ENCODE measurements at places on chromosomes 13 and 19.
A peak's percentile ranks its signal among the peaks of the same experiment; 100 is the strongest.

- no peak for DNase-seq
These were observed 72.9 kb upstream of the TEX29 start for GRCh38 chr13:111247552-111247951.

DNA sequence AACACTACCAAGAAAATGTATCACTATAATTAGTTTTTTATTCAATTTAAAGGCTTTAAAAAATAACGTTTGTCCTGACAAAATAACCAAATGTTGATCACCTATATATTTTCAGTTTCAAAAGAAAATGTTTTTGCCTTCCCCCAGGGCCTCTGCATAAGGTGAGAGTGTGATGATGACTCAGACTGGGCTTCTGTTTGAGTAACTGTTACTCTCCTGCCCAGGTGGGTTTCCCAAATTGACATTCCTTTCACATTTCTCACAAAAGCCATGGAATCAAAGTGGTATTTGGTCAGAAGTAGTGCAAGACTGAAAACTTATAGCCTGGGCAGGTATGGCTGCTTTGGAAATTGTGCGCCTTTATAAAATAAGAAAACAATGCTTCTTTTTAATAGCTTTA is 180.6 kb downstream of the COG6 start:
- no peak for DNase-seq

GRCh38 chr19:38719761-38720558 is 24.3 kb downstream of the CAPN12 start:
- DNase-seq = no peak

DNA sequence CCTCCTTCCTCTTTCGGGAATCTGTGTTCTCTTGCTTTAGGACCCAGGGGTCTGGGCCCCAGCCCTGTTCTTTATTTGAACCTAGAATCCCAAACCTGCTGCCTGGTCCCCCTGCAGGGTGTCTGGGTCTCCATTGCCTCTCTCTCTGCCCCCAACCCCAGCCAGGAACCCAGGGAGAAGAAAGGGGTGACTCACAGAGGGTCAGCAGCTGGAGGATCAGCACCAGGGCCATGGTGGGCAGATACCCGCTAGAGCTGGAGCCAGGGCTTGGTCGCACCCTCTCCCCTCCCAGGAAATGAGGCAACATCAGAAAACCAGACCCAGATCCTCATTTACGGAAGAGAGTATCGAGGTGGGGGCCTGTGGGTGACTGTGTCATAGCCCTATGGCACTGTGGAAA is at the start of gene OSCAR:
OSCAR (minus strand) TSS at position 243 of the 400 bp plus-strand sequence; CDS start at position 232, 11 bp downstream.
- no peak for DNase-seq

- no peak for DNase-seq
These were observed 28.6 kb upstream of the PNMA8B start for GRCh38 chr19:46524308-46524707.

- DNase-seq = no peak
These were observed 19.3 kb downstream of the PALM start for GRCh38 chr19:728011-728410.

DNA sequence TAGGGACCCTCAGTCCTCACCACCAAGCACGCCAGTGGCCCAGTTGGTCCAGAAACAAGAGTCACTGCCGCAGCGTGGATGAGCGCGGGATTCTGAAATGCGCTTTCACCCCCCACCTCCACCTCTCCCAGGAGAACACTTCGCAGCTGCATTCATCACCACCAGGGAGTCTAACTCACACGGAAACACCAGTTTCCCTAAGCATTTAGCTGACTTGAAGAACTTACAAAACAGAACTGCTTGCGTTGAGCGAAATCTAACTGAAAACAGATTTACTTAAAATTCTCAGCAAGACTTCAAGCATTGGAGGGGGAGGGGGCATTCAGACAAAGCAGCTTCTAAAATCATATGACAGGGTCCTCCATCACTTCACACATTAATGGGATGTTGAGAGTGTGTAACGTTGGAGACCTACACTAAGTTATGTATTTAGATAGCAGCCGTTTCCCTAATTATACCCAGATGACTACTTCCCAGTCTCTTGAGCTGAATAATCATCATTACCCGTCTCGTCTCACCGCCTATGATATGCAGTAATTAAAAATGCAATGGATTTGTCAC is 258.2 kb upstream of the IRS2 start:
- DNase-seq = no peak

DNA sequence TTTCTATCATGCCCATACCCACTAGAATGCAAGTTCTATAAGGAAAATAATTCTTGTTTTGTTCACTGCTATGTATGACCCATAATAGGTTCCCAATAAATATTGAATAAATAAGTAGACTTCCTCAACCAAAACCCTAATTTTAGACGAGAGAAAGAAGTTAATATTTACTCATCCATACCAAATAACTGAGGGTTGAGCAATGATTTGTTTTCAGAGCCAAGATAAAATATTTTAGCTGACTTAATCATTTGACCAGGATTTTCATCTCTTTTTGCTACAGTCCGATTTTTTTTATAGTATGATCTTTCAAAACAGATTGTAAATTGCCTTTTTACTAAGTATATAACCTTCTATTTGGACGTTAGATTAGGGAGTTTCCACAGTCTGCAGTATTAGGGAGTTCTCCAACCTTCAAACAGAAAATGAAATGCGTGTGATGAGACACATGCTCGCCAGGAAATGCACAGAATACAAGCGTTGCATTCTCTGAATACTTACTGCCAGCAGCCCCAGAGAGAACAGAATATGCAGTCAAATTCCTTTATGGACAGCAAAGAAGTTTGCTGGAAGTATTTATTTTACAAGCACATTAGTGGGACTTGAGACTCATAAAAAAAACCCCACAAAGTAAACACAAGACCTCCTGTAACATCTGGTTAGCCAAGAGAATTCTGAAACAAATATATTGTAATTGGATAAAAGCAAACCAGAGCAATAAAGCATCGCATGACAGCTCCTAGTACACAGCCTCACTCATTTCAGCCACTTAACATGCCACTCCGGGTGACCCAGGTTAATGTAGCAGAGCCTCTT is 230.0 kb downstream of the MYO16 start:
- peak; percentile 63 for DNase-seq

DNA sequence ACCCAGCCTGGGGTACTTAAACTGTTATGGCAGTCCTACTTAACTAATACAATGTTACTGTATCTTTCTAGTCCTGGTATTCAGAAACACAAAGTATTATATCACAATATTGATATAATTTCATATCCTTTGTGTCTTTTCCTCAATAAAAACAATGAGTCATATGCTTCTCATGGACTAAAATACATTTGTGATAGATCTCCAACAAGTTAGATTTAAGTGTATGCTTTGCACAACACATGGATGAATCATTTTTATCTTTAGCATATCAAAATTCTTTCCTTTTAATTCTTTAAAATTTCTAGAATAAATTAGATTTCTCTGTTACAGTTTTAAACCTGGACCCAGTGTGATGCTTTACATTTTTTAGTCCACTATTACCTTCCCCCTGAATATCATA is 1357.8 kb upstream of the ATXN8OS start:
- DNase-seq = no peak

- no peak for DNase-seq
These were observed 14.5 kb upstream of the CERS4 start for GRCh38 chr19:8194528-8195267.

DNA sequence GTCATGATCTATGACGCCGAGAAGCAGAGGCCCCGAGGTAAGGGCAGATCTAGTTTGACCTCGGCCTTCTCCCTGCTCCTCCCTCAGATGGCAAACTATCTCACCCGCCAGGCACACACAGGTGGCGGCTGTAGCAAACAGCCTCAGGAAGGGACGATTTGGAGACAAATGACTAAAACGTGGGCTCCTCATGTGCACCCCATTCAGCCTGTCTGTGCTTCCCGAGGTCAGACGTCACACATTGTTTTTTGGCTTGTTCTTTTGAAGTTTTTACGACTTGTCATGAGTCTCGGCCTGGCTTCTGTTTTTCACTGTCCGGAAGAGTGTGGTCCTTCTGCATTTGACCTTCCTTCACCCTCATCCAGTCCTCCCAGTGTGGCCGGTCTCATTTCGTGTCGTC is 15.0 kb downstream of the DAZAP1 start:
- DNase-seq = no peak

DNA sequence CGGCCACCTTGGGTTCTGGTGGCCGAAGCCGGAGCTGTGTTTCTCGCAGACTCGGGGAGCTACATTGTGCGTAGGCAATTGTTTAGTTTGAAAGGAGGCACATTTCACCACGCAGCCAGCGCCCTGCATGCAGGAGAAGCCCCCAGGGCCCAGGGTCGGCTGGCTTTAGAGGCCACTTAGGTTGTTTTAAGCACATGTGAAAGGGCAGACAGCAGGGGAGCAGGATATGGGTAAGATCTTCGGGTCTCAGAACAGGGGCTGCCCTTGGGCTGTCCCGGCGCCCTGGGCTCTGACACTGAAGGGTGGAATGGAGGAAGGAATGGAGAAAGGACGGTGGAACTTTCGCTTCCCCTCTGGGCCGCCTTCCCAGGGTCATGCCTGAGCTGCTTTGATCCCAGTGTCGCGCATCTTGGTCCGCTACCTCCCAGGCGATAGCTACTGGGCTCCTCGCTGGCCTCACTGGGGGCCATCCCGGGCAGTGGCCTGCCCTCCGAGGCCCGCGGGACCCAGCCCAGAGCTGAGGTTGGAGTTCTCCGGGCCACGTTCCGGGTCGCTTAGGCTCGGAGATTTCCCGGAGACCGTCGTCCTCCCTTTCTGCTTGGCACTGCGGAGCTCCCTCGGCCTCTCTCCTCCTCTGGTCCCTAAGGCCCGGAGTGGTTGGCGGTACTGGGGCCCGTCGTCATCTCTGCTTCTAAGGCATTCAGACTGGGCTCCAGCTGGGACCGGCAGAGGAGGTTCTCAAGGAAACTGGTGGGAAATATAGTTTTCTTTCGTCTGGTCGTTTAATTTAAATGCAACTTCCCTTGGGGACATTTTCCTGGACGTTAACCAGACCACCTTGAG is 4.3 kb upstream of the POU4F1 start:
- no peak for DNase-seq

- no peak for DNase-seq
These were observed 74.9 kb downstream of the WTIP start for GRCh38 chr19:34556488-34556887.

GRCh38 chr13:95559100-95559499 is 6.6 kb downstream of the CLDN10 start:
- no peak for DNase-seq

DNA sequence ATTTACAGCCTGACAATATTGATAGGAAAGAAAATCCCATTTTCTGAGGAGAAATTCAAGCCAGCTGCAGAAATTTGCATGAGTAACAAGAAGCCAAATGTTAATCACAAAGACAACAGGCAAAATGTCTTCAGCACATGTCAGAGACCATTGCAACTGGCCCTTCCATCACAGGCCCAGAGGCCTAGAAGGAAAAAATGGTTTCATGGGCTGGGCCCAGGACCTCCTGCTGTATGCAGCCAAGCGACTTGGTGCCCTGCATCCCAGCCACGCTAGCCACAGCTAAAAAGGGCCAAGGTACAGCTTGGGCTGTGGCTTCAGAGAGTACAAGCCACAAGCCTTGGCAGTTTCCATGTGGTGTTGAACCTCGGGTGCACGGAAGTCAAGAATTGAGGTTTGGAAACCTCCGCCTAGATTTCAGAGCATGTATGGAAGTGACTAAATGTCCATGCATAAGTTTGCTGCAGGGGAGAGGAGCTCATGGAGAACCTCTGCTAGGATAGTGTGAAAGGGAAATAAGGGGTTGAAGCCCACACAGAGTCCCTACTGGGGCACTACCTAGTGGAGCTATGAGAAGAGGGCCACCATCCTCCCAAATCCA is 1474.0 kb downstream of the PCDH9 start:
- no peak for DNase-seq

GRCh38 chr13:91400671-91401070 is 2.2 kb downstream of the GPC5 start:
- DNase-seq = no peak

DNA sequence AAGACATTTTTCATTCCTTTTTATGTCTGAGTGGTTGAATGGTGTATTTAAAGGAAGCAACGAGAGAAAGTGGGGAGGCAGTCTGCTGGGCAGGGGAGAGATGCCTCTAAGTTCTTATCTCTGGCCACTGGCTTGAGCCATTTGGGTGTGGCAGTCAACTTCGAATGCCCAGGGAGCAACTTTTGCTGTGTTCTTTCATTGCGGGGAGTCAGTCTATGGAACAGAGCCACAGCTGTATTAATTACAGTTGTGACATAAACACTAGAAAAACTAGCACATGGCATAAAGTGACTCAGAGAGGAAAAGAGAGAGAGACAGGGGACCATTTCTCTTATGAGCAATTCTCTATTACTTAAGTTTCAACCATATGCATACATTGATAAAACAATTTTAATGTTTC is 40.4 kb upstream of the PDCD5 start:
- DNase-seq = no peak

DNA sequence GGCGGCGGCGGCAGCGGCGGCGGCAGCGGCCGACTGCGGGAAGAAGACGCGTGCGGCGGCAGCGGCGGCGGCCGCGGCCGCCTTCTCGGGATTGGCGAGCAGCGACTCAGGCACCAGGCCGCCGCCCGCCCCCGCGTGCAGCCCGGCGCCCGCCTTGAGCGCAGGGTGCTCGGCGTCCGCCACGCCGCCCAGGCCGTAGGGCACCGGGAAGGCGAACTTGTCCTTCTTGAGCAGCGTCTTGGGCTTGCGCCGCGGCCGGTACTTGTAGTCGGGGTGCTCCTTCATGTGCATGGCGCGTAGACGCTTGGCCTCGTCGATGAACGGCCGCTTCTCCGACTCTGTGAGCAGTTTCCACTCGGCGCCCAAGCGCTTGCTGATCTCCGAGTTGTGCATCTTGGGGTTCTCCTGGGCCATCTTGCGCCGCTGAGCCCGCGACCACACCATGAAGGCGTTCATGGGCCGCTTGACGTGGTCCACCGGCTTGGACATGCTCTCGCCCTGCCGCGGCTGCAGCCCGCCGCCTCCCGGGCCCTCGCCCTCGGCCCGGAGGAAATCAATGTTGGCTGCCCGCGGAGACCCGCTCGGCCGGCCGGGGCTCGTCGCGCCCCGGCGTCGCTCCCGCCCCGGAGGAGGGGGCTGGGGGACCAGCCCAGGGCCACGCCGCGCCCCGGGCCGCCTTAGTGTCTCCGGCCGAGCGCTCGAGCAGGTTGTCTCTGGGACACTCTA is 621 bp downstream of the SOX21 start:
- no peak for DNase-seq

GRCh38 chr19:4802711-4803110 is 11.2 kb downstream of the FEM1A start:
- no peak for DNase-seq

DNA sequence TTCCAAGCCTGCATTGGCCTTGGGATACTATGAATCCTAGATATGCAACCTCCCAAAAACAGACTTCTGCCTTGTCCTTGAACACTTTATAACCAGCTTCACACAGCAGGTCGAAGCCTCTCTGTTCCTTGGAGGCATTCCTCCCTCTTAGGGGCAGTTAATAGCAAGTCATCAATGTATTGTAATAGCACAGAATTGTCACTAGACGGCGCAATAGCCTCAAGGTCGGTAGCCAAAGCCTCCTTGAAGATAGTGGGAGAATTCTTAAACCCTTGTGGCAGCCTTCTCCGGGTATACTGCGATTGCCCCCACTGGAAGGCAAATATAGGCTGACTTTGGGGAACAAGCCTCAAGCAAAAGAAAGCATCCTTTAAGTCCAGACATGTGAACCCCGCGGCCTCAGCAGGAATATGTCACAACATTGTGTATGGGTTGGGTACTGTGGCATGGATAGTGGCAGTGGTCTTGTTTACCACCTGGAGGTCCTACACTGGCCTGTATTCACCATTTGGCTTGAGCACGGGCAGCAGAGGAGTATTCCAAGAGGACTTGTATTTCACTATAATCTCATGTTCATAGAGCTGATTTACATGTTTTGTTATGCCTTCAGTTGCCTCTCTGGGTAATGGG is 61.1 kb downstream of the ZNF431 start:
- DNase-seq = peak; percentile 17

GRCh38 chr19:32475141-32476031 is 69.8 kb downstream of the DPY19L3 start:
- DNase-seq = no peak

GRCh38 chr13:109951491-109951890 is 165.1 kb upstream of the IRS2 start:
- DNase-seq = no peak

Data from right renal cortex interstitium (tissue), 3 donors.